ENCODE measurements at places on chromosomes 5 and 9.
A peak's percentile ranks its signal among the peaks of the same experiment; 100 is the strongest.

DNA sequence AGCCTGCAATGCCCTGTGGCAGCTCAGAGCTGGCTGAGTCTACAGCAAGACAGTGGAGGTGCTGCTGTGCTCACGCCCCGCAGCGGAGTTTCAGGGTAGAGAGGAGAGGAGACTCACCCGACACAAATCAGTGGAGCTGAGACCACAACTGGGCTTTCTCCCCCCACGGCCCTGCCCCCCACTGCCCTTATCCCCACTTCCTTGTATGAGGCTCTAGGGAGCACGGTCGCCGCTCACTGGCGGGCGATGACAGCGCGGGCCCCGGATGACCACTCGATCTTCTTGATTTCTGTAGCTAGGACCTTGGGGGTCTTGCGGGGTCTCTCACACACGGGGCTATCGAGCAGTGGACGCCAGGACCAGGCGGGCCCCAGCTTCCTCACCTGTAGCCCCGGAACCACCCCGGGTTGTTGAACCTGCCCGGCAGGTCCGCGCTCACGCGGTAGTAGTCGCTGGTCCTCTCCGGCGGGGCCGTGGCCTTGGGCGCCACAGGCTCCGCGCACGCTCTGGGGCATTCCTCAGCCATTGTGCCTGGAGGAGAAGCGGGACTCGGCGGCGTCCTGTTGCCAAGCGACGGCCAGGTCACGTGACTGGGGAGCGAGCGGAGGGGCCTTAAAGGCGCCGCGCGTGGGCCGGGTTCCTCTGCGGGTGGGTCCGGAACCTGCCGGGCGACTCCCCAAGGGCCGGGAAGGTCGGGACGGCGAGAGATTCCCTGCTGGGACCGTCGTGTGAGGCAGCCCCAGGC, 984 bp upstream of the MRPS2 start:
- peak; percentile 35 for DNase-seq

DNA sequence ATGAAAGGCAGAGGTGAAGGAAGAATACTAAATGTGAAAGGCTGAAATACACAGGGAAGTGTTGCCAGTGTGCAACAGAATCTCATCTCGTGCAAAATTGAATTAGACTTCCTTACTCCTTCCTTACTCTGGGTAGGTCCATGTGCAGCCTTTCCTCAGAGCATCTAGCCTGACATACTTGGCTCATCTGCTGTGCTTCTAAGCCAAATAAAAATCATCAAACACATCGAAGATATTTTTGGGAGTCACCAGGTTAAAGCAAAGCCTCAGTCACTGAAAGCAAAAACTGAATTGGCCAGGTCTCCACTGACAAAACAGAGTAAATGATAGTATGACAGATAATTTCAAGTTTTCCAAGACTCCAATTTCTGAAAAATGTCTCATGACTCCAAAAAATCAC, 19.3 kb downstream of the STARD4 start:
- no peak for DNase-seq

DNA sequence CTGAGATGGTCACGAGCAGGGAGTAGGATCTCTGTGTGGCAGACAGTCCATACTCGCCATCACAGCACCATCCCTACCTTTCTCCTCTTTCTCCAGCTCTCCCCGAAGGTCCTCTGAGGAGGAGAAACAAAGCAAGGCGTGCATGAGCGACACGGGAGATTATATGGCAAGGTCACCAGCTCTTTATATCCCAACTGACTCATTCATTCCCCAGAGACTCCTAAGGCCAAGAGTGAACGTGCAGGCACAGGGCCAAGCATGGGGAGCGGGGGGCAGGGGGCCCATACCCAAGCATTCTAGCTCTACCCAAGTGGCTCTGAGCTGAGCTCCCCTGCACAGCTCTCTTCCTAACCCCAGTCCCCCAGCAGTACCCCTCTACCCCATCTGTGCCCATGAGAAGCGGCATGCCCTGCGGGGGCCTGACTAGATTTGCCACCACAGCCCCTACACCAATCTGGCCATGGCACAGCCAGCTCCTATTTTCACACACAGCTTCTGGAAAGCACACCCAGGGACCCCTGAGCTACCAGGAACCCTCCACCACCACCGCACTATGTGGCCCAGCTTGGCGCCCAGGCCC, 6.8 kb downstream of the TRIM7 start:
- DNase-seq: no peak

DNA sequence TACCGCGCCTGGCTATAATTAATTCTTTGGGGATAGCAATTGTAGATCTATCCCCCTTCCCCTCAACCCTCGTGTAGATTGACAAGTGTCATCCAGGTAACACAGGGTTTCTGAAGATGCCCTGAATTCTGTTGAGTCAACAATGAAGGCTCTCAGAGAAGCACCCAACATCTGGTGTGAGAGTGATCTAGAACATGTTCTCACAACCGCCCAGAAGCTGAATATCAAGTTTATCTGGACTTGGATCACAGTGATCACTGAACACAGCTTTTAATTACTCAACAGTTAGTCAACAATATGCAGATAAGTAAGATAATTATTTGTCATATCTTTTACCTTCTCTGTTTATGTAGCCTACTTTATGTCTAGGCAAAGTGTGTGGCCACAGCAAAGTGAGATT, 204.2 kb upstream of the RGMB start:
- no peak for DNase-seq
